ENCODE measurements at places on chromosomes 6 and 20.

GRCh38 chr6:157233686-157234085, 89.6 kb downstream of the TMEM242 start:
- no peak for DNase-seq

- no peak for DNase-seq
These were observed 28.5 kb downstream of the HAO1 start for GRCh38 chr20:7911586-7912330.

GRCh38 chr6:68339488-68340131, 295.5 kb upstream of the ADGRB3 start:
- no peak for DNase-seq

DNA sequence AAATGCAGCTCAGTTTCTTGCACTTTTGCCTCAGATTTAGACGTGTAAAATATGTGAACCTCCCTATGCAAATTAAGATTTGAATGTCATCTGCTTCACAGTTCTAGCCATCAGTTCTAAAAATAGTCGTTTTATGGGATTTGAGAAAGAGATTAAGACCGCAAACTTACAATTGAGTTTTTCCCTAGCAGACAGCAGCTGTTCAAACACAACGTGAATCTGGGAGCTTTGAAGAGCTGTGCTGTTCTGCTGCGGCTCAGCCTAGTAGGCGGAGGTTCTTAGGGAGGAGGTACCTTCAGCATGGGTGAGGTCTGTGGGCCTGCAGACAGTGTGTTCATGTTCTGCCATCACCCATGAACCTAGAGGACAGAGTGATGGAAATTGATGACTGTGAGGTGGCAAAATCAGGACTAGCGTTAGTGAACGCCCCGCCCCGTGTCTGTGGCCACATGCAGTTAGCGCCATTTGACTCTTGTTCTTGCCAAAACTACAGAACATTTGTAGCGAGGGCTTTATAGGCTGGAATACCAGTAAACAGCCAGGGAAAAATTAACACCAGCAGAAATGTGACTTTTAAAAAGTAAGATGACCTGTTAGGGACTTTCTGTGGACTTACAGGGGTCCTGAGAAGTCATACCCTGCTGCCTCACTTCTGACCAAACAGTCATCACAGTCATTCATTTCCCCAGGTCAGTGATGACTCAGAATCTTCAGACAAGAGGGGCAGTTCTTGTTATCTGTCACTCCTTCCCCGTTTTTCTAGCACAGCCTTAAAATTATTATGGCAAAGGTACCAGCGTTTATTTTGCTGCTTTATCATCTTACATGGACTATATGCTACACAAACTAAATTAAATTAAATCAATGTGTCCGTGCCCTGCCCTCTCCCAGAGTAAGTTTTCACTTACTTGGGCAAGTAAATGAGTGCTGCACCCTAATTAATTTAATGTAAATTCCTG, 84.3 kb upstream of the TMEM181 start:
- no peak for DNase-seq

DNA sequence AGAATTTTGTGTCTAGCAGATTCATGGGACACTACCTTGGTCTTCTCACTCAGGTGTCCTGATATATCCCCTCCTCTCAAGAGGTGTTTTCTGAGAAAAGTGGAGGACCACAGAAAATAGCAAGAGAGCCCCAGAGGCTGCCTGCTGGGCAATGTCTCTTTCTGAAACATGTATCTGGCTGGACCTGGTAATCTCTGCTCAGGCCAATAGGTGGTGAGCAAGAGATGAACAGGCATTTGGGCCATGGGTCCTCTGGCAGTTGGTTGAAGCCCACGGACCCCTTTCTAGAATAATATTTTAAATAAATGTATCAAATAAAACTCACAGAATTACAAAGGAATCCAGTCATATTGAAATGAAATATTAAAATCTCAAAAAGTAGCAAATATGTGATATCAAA, 8.8 kb upstream of the THBD start:
- no peak for DNase-seq

DNA sequence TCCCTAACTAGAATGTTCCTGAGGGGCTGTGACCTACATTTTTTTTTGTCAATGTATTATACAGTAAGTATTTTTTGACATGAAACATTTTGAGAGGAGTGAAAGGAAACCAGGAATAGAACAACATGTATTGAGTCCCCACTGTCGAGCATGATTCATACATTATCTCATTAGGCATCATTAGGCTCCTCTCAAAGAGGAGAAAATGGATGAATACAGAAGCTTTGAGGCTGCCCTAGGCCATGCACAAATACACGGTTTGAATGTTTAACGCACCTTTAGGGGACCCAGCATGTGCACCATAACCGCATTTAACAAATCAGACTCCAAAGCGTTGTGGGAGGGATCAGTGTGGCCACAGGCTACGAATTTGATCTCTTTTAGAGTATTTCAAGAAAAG, 87.8 kb downstream of the TBXT start:
- no peak for DNase-seq

DNA sequence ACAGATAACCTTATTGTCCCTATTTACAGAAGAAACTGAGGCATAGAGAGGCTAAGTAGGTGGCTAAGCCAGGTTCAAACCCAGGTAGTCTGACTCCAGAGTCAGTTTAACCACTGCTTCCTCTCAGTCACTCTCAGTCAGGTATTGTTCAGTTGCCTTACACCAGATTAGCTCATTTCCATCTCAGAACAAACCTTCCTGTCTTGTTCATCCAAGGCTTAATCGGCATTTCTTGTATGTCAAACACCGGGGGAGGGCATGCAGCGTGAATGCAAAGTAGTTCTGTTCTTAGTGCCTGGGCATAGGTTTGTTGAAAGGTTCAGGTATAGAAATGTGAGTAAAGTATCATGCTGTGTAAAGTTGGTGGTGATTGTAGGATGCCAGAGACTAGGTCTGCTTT, 51.7 kb downstream of the CTNNBL1 start:
- no peak for DNase-seq
